Epithelial cell of esophagus (primary cell): ENCODE measurements at places on chromosomes 5 and 9.

DNA sequence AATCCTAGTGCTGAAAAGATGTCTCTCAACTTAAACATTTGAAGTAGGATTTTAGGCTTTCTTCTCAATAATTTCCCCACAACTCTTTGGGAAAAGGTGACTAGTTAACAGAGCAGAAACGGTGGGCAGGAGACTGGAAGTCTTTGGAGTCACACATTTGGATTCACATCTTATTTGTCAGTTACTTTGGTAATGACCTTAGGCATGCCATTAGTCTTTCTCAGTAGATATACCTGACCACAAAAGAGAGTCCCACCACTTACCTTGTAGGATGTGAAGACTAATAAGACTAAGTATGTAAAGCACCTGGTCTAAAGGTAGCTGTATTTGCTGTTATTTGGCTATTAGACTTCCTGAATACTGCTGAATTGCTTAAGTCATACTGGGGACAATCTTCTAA, 35.4 kb downstream of the DAP start:
- no peak for DNase-seq

DNA sequence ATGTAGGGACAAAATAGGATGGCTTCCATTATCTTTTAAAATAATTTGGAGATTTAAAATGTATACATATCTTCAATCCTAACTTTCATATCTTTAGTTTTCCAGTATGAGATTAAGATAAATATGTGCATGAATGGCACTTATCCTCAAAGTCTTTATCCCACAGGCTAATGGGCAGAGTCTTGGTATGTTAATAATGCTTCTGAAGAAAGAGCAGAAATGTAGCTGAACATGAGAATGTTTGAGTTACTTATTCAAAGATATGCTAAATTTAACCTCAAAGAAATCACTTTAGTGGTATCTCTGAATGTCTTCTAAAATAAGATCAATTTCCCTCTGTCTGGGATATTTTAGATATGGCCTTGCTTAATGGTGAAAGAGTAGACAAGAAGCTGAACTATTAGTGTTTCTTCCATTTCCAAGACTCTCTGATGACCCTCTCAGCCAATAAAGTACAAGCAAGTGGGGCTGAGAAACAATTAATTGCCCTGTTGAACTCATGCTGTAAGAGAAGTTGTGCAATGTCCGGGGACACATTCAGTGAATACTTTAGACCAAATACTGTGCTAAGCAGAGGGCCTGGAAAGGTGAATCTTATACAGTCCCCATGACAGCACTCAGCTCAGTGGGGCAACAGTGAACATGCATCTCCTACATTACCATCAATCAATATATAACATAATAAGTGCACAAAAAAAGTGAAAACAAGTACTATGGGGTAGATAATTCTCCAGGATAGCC, 50.0 kb upstream of the ADAMTSL1 start:
- no peak for DNase-seq

DNA sequence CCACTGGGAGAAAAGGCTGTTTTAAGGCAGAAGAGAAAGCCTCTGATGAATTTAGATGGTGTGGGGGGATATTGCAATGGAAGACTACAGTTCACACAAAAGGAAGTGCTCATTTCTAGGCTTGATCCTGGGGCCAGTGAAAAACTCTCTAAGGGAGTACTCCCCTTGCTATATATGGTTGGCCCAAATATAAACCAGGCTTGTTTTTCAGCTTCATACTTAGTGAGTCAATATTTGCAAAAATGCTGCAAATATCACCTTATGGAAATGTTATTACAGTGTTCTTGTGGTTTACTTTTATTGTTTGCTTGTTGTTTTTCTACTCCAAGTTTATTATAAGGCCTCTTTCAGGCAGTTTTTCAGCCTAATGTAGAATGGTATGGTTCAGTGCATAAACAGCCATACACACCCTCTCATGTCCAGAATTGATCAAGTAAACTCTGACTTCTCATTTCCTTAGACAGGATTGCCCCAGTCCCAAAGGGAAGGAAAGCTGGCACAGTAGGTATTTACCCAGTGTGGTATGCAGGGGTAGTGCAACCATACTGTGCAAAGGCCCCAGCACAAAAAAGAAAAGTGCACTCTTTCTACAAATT, 115.1 kb downstream of the FEM1C start:
- DNase-seq, result no peak

- DNase-seq, result no peak
These were observed 57.2 kb upstream of the RNF130 start for GRCh38 chr5:180128671-180129261.

DNA sequence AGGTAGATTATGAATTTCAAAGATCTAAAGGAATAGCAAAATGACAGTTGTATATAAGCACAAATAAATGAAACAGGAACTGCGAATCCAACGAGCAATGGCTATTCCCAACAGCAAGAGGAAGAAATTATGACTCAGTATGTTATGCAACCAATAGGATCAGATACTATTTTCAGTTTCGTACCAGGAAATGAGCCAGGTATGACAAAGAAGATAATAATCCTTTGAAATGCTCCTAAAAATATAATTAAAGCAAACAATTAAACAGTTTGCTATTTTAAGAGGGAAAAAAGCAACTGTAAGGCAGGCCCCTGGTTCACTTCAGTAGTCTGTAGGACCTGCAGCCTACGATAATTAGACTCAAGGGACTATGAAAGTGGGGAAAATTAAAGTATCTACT, 58.9 kb downstream of the AUH start:
- peak; percentile 86 for DNase-seq

DNA sequence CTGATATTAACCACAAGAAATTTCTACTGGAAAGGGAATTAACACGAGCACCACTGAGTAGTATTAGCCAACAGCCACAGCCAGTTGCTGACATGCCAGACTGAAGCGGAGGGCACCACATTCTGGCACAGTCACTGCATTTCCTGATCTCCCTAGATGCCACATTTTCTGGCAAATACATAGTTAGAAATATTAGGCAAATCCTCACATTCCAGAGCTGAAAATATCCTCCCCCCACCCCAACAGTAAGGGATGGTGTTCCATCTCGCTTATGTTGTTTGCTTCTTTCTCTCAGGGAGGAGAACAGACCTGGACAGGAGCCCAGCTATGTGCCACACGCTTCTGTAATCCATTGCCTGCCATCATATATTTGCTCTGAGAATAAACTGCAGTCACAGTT, 32.8 kb upstream of the MCTP1 start:
- no peak for DNase-seq
